SK-N-SH (cell line): ENCODE measurements at places on chromosomes 12 and 14.
A peak's percentile ranks its signal among the peaks of the same experiment; 100 is the strongest.

GRCh38 chr12:116215023-116215422 is 62.5 kb downstream of the MED13L start:
- DNase-seq: no peak

GRCh38 chr12:112852810-112853209 is 54.0 kb upstream of the OAS1 start:
- no peak for DNase-seq

- DNase-seq: no peak
Observed at GRCh38 chr14:96233661-96234060, 22.3 kb upstream of the BDKRB1 start.

- no peak for DNase-seq
Observed at GRCh38 chr14:60089221-60089620, 2.5 kb upstream of the PCNX4 start.

GRCh38 chr12:12797794-12798152 is 12.3 kb downstream of the APOLD1 start:
- no peak for DNase-seq

DNA sequence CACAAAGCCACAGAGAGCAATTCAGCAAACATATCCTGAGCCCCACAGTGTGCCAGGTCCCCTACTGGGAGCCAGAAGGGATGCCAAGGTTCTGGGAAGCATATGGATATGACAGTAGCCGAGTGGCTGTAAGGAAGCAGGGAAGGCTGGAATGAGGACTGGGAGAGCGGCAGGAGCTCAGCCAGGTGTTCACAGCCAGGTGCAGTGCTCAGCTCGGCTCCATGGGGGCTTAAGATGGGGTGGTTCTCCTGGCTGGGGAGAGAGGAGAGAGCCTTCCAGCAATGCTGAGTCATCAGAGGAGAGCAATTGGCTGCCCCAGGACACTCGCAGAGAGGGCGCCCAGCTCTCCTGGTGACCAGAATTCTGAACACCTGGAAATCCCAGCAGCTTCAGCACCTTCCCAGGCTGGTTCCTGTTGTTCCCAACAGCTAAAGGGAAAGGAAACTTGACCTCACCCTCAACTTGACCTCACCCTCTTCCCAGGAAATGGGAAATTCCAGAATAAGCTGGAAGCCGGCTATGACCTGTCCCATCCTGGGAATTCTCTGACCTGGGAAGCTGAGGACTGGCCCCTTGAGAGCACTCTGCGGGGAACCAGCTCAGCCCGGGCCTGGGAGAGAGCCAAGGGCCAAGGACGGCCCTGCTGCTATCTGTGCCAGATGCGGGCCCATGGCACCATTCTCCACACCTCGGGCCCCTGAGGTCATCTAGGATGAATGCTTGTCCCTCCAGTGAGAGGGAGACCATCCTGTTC is 34.6 kb downstream of the SLC6A12 start:
- no peak for DNase-seq

- DNase-seq: no peak
Observed at GRCh38 chr12:111386885-111387284, 18.0 kb upstream of the PHETA1 start.

DNA sequence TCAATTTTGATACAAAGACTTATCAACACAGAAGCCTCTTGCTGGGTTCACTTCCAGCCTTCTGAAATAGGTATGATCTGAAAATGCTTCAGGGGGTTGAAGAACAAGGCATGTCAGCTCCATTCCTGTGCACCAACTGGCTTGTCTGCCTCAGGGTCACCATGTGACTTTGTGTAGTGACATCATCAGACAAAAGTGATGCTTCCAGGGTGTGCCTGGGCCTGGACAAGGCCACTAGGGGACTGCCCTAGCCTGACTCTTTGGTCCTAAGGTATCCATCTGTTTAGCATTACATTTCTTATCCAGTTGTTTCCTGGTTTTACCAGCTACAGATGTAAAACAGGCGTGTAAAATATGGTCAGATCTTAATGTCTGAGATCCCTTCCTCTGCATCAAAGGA is 155.6 kb downstream of the CAND1 start:
- peak; percentile 17 for DNase-seq
